ENCODE measurements at places on chromosomes 6 and 20. TPM values are rescaled to one million over a fixed set of nuclear protein-coding genes. Genes with fewer than 3 reads are reported as not detected.

GRCh38 chr6:87654122-87654521 is 47.9 kb downstream of the AKIRIN2 start:
- DNase-seq: no peak

DNA sequence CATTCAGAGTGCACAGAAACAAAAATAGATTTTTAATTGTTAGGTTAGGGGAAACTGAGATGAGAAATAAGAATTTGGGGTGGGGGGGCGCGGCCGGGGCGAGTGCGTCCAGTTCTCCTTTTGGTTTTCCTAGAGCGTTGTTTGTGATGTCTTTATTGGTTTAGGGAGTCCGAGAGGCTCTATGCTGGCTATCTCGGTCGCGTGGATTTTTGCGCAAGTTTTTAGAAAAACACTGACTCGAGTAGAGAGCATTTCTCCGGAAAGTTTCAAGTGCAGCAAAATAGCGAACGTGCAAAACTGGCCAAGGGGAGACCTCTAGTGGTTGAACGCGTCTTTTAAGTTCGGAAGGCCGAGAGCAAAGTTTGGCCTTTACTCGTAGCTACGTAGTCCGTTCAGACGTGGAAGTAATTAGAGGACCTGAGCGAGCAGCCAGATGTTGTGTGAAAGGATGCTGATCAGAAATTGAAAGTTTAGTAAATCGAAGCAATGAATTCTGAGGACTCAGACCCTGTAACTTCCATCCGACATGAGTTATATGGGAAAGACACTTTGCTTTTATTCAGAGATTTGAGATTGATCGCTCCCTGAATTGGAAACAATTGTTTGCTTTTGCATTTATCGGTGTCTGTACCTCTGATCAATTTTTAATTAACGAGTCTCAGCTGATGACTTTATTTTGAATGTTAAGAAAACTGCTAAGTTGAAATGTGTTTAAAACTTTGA is 2.7 kb downstream of the L3MBTL3 start:
- DNase-seq: peak; percentile 92

The JPH2 gene
- polyA plus RNA-seq: 127 TPM

- no peak for DNase-seq
Measured at GRCh38 chr6:12119085-12119588, 107.0 kb downstream of the HIVEP1 start.

The SIRPG gene
- not detected for polyA plus RNA-seq

GRCh38 chr20:10449270-10449669 is 14.2 kb downstream of the SLX4IP start:
- DNase-seq: no peak

DNA sequence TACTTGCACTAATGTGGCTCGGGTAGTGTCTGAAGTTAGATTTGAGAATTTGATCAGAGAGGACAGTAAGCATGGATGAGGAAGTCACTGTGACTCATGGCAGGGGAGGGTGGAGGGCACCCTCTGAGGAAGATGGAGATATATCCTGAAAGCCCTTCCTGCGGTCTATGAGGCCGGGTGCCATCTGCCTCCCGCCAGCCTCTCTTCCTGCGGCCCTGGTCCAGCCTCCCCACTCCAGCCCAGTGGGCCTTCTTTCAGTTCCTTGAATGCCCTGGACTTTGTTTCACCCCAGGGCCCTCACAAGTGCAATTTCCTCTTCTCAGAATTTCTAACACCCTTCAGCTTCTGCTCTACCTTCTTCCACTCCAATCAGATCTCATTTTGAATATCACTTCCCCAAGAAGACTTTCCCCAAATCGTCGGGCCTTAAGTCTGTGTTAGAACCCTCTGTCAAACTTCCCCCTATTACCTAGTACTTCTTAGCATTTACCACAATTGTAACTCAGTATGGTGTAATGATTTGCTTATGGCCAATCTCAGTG is 20.2 kb upstream of the TNFAIP3 start:
- peak; percentile 23 for DNase-seq

The LY6G6F gene
- not detected for polyA plus RNA-seq

GRCh38 chr6:108294727-108295625 is at the start of gene AFG1L:
Gene AFG1L, plus strand, starts transcription at chr6:108295054. Its CDS starts 26 bp downstream, at chr6:108295080.
- peak; percentile 92 for DNase-seq

DNA sequence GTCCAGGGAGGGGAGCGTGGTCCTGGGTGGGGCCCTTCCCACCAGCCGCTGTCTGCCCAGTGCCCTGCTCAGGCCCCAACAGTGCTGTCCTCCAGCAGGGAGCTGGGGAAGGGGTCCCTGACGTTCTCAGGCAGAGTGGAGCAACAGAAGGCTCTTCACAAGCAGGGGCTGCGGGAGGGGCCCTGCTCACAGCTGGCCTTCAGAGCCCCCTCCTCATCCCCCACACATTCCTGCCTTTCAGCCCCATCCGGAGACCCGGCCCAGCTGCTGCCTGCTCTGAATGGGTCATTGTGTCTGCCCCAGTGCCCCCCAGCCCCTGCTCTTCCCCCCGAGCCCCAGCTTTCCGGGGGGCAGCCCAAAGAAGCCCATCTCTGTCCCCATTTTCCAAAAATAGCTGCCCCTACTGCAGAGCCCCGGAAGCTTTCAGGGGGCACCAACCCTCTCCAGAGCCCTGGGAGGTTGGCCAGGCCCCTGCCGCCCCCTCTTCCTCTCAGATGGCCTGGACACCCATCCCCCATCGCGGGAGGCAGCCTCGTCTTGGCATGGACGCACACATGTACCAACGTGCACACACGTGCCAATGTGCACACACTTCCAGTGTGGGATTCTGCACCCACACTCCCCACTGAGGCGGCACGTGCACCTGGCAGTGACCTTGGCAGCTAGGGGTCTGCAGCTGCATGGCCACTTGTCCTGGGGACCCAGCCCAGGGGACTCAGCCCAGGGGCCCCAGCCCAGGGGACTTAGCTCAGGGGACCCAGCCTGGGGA is 3.7 kb downstream of the COL20A1 start:
- no peak for DNase-seq

The MUCL3 gene
- polyA plus RNA-seq: not detected

The CYP21A2 gene
- polyA plus RNA-seq: 1.8 TPM

The RIPPLY2 gene
- polyA plus RNA-seq: 0.23 TPM

DNA sequence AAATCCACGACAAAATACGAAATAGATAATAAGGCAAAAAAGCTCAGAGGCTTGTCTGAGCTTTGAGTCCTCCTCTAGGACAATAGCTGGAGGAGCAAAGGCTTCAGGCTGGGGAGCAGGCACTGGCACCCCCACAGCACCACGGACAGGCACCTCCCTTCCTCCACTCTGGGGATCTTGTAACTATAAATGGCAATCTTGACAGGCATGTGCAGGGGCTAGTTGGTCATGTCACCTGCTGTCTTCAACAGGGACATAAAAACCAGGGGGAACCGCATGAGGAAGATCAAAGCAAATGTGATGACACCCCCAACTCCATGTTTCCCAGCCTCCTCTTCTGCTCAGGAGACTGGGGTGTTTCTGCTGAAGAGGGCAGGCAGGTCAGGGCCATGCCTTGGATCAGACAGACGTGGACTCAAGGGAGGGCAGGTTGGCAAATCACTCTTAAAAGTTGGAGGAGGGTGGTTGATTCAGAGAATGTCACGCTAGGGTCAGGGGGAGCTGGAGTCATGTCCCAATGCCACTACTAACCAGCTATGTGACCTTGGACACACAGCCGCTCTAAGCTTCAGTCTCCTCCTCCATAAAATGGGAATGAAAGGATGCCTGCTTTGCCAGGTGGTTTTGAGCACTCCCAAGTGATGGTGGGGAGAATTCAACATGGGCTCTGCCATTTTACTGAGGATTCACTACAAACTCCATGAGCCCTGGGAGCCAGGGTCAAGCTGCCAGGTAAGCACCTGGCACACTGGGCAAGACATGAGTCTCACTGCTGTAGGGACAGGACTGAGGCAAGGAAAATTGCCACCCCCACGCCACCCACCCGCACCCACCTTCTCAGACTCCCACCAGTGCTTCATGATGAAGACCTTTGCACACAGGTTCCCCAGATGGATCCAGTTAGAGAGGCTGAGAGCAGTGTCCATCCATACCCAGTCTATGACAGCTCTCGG is 48.0 kb downstream of the NPEPL1 start:
- DNase-seq: no peak

- DNase-seq: no peak
Measured at GRCh38 chr6:72955666-72956065, 269.6 kb downstream of the KHDC1L start.

- DNase-seq: no peak
Measured at GRCh38 chr6:17884498-17885478, 102.6 kb downstream of the KIF13A start.

- no peak for DNase-seq
Measured at GRCh38 chr6:35724059-35724458, 12.8 kb upstream of the ARMC12 start.

- DNase-seq: no peak
Measured at GRCh38 chr6:54266400-54266923, 41.8 kb upstream of the TINAG start.

The HMGCLL1 gene
- polyA plus RNA-seq: 7.3 TPM

GRCh38 chr6:166027761-166028160 is 139.9 kb downstream of the TBXT start:
- DNase-seq: no peak

DNA sequence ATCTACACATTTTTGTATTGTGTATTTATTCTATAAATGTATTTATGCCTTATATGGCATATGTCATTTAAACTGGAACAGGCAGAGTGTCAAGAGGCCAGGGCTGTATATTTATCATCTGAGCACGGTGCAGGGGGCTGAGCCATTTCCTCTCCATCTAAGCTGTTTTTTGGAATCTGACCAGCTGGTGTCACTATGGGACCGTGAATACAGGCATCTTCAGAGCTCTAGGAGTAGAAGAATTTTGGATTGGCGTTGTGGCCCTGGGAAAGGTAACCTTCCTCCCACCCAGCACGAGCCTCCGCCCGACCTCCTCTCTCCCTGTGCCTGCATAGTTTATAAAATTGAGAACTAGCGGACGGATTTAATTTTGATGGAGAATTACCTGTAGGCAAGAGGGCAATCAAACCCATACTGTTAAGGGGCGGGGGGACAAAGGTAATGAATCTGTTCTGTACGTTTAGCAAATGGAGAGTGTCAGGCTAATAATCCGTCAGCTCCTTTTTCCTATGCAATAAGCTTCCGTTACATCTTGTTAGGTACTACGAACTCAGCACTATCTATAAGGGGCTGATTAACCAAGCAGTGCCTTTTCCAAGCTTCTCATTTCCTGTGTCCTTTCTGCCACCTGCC is 29.0 kb upstream of the EEF1E1 start:
- DNase-seq: peak; percentile 27

The CCR6 gene
- not detected for polyA plus RNA-seq

DNA sequence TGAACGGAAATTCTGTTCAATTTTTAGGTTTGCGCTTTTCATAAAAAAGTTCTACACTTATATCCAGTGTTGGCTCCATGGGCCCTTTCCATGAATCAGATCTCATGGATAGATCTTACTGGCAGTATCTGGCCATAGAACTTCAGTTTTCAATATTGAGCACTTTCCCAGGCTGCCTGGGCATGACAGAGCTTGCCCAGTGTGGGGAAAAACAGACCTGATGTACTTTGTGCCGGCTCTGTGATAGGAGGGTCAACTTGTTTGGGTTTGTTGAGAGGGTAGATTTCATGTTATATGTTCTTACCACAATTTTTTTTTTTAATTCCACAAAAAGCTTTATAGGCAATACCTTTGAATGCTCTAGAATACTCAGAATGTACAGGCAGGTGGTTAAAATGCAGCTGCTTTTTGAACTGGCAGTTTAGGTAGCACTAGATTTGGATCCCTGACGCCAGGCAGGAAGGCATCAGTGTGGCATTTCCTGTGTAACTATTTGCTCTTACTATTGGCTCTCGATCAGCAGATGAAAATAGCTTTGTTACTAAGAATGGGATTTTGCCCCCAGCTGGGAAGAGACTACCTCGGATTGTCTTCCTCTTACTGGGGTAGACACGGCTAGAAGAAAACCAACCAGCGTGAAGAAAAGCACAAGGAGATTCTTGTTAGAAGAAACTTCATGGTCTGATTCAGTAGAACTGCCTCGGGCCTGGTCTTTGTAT is 404.9 kb upstream of the SOX4 start:
- DNase-seq: no peak

The HCK gene
- 5.0 TPM for polyA plus RNA-seq

The KHDC1L gene
- polyA plus RNA-seq: not detected

The SEL1L2 gene
- 0.26 TPM for polyA plus RNA-seq

The SPAG4 gene
- 3.7 TPM for polyA plus RNA-seq

The ASIP gene
- polyA plus RNA-seq: 0.68 TPM

The UBE2C gene
- polyA plus RNA-seq: 26.2 TPM

DNA sequence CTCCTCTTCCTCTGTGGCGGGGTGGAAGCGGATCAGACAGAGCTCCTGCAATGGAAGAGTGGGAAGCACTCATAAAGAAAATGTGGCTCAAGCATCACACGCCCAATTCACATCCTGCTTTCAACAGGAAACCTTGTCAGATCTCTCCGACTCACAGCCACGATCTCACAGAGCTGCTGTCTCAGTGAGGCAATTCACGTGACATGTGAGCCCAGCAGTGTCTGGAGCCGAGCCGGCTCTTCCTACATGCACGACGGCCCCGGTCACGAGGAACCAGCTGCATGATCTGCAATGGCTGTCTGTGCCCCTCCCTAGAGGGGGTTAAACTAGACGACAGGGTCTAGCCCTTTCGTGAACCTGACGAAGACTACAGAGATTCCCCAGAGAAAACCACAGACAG is 29.5 kb upstream of the TCFL5 start:
- DNase-seq: no peak

The REM1 gene
- 6.6 TPM for polyA plus RNA-seq

- DNase-seq: no peak
Measured at GRCh38 chr20:61308477-61308774, 56.4 kb downstream of the CDH4 start.

GRCh38 chr6:124962639-124963415 is 590 bp downstream of the RNF217 start:
- peak; percentile 50 for DNase-seq

GRCh38 chr6:142855893-142856623 is 88.9 kb downstream of the HIVEP2 start:
- no peak for DNase-seq

The RHAG gene
- polyA plus RNA-seq: 1.7 TPM

DNA sequence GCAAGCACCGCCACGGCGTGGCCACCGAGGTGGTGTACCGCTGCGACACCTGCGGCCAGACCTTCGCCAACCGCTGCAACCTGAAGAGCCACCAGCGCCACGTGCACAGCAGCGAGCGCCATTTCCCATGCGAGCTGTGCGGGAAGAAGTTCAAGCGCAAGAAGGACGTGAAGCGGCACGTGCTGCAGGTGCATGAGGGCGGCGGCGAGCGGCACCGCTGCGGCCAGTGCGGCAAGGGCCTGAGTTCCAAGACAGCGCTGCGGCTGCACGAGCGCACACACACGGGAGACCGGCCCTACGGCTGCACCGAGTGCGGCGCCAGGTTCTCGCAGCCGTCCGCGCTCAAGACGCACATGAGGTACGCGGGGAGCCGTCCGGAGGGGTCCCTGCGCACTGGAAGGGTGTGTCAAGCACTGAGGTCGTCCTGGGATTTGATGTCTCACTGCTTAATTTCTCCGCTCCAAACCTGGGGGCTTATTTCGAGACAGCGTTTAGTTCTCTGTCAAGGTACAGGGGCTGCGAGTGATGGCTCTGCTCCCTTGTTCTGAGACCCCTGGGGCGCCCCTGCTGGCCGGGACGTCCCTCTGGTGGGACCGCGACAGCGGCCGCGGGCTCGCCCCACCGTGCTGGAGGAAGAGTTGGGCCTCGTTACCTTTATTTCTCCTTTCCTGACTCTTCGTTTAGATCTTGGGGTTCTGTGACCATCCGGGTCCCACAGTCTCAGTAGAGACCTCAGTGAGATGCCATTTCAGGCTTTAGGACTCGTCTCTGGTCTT is 3.6 kb downstream of the GZF1 start:
- DNase-seq: no peak

Data from hindlimb muscle (tissue), 1 donor.